Caudate nucleus (tissue), 63 donors: ENCODE measurements at places on chromosomes 2 and 18.

GRCh38 chr2:121232626-121233265 is 52.3 kb downstream of the TFCP2L1 start:
- DNase-seq = no peak

GRCh38 chr2:147847746-147848391 is 3.0 kb downstream of the ACVR2A start:
- no peak for DNase-seq

- no peak for DNase-seq
These were observed 2.3 kb downstream of the MEIS1 start for GRCh38 chr2:66437109-66437690.

DNA sequence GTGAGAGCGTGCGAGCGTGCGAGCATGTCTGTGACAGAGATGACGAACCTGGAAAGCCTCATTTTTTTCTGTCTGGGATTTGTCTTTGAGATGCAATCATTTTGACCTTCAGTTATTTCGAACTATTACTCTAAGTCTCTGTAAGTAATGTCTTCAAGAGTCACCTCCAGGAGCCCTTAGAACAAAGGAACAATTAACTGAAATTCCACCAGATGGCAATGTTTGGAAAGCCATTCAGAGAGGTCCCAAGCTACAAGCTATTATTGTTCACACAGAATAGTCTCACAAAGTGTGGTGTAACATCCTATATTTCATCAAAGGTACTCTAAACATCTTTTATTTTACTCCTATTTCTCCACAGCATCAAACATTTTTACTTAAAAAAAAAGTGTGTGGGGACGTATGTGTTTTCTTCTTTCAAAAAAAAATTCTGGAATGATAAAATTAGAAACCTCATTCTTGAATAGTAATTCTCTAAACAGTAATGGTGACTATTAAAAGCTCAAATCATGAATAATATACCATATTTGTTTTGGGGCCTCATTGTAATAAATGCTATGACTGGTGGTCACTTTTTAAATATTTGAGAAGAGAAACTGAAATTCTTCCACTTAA is 35.1 kb upstream of the MAPRE2 start:
- no peak for DNase-seq

GRCh38 chr18:654601-655000 is 2.9 kb upstream of the TYMS start:
- no peak for DNase-seq

- DNase-seq = no peak
These were observed 534.8 kb upstream of the CDH7 start for GRCh38 chr18:65215865-65216466.

DNA sequence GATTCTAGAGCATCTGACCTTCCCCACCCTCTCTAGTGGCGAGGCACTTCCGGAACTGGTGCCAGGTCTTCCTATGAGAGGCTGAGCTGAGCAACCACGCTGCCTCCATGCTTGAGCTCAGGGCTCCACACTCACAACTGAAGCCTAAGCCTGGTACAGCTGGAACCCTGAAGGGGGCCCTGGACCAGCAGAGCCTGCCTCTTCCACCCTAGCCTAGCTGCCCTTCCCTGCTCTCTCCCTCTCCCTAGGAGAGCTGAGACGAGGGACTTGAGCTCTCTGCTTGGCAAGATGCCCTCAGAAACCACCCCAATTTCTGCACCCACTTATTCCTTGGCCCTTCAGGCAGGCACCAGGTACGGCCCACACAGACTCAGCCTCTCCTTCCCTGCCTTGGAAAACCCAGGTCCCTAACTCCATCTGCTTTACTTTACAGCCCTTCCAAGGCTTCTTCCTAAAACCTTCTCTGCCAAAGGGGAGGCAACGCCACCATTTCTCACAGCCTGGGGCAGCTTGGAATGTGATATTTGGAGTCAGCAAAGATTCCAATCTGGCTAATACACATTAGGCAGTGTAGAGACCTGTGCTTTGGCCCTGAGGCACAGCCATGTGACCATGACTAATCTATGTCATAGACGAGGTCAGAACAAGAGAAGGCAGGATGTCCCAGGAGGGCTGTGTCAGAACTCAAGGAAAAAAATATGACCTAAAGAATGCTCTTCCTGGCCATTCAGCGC is 18.8 kb downstream of the COX7A2L start:
- DNase-seq = no peak
